Mesothelial cell of epicardium (in vitro differentiated cells): ENCODE measurements at places on chromosomes 2 and 18.

DNA sequence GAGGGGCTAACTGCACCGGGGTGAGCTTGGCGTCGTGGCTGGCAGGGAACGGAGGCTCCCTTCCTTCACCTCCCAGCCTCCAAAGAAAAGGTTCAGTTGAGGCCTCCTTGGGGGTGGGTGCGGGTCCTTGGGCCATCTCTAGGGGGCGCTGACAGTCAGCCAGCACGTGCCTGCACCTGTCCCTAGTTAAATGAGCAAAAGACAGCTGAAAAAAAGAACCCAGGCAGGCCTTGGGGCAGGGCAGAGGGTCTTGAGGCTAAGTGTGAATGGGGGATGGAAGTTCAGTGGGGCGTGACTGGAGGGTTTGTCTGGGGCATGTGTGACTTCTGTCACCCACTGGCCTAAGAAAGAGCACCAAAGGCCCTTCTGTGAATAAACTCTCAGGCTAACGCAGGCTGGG is 56.4 kb downstream of the ZFP36L2 start:
- H3K4me3 ChIP-seq: no peak overlapping the region
- H3K27me3 ChIP-seq: no peaks in the 10 kb centered on the region
- no peaks in the 10 kb centered on the region for H3K36me3 ChIP-seq
- no peak for DNase-seq

- no peaks in the 10 kb centered on the region for H3K4me1 ChIP-seq
- H3K27ac ChIP-seq: no peak overlapping the region
- no peaks in the 10 kb centered on the region for H3K27me3 ChIP-seq
- no peak overlapping the region for H3K4me3 ChIP-seq
- peaks cover 36% of the 10 kb centered on the region for H3K36me3 ChIP-seq
- no peak for DNase-seq
Observed at GRCh38 chr2:217890445-217890844, 112.3 kb downstream of the TNS1 start.

DNA sequence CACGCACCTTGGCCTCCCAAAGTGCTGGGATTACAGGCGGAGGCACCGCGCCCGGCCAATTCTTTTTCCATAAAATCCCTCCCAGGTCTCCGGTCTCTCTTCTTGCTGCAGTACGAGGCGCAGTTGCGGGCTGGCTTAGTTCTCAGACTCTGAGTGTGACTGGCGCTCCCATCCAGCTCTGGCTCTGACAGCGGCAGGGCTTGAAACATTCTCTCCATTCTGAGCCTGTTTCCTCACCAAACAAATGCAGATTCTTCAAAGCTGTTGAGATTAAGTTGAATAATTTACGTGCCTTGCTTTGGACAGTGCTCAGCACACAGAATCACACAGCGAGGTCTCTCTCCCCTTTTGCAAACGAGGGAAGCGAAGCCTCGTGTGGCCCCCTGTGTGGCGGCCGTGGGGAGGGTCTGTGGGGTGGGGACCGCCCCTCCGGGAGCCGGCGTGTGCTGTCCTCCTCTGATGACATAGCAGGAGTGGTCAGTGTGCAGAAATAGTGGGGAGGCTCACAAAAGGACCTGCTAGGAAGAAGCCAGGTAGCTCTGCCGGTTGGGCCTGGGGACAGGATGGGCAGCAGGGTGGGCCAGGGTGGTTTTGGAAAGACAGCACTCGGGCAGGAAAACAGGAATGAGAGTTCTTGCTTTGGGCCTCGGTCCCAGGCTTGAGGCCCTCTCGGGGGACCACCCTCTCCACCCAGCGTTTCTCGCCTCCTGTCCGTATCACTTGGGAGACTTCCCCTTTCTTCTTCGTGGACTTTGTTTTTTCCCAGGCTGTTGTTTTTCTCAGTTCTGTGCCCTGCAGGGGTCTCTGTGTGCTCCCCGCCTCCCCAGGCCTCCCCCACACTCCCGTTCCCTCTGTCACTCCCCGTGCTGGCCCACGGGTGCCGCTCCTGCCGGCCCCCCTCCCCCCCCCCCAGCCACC is 75.0 kb downstream of the KCNG2 start:
- peaks cover 7% of the 10 kb centered on the region for H3K27me3 ChIP-seq
- H3K4me1 ChIP-seq: peaks cover 2% of the 10 kb centered on the region
- H3K27ac ChIP-seq: no peak overlapping the region
- no peak overlapping the region for H3K4me3 ChIP-seq
- no peak for DNase-seq

DNA sequence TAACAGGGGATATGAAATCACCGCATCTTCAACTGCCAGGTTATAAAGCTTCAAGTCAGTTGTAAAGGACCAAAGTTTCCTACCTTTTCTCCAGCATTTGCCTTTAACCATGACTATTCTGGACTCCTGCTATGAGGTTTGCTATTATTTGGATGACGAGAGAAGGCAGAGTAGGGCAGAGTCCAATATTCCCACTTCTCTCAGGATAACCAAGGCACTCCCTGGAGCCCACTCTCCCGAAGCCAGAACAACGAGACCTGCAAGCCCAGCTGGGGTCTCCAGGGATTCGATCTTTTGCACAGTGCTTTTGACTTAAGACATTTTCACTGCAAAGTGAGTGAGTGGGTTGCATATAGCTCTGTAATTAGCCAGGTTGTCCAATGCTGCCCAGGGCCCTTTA is 77.1 kb upstream of the ZNF397 start:
- H3K4me3 ChIP-seq: no peak overlapping the region
- DNase-seq: no peak
- peaks cover 6% of the 10 kb centered on the region for H3K27me3 ChIP-seq
- H3K36me3 ChIP-seq: no peaks in the 10 kb centered on the region
- H3K27ac ChIP-seq: no peak overlapping the region

DNA sequence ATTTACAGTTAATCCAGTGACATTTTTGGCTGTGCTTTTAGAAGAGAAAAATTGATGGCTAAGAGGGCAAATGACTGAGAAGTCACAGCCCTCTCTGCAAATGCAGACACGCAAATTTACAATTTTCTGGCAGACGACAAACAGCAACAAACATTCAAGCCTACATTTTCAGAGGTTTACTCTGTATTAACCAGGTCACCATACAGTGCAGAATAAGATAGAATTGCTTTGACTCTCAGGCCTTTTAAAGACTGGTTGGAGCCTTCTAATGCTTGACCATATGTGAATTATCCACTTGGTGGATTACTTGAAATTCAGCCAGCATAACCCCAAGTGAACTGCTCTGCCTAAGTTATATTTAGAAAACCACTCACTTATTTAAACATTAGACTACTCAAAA is 280.9 kb upstream of the STON1 start:
- H3K4me1 ChIP-seq: peaks cover 11% of the 10 kb centered on the region
- H3K27ac ChIP-seq: peak overlapping the region; percentile 65
- H3K4me3 ChIP-seq: no peak overlapping the region
- H3K27me3 ChIP-seq: no peaks in the 10 kb centered on the region

- H3K36me3 ChIP-seq: no peaks in the 10 kb centered on the region
- no peak overlapping the region for H3K4me3 ChIP-seq
- H3K4me1 ChIP-seq: peaks cover 9% of the 10 kb centered on the region
- H3K27me3 ChIP-seq: peaks cover 4% of the 10 kb centered on the region
- no peak for DNase-seq
Observed at GRCh38 chr2:152047824-152048471, 50.9 kb downstream of the CACNB4 start.

GRCh38 chr2:197500503-197501131 is 438 bp downstream of the HSPE1 start:
- H3K4me3 ChIP-seq: peak overlapping the region; percentile 95
- no peak for DNase-seq
- peaks cover 46% of the 10 kb centered on the region for H3K4me1 ChIP-seq
- peaks cover 25% of the 10 kb centered on the region for H3K36me3 ChIP-seq
- peak overlapping the region; percentile 95 for H3K27ac ChIP-seq

GRCh38 chr2:19982268-19982667 is 7.6 kb downstream of the WDR35 start:
- no peaks in the 10 kb centered on the region for H3K27me3 ChIP-seq
- H3K4me1 ChIP-seq: peaks cover 5% of the 10 kb centered on the region
- DNase-seq: no peak
- H3K36me3 ChIP-seq: peaks cover 21% of the 10 kb centered on the region
- H3K4me3 ChIP-seq: no peak overlapping the region

DNA sequence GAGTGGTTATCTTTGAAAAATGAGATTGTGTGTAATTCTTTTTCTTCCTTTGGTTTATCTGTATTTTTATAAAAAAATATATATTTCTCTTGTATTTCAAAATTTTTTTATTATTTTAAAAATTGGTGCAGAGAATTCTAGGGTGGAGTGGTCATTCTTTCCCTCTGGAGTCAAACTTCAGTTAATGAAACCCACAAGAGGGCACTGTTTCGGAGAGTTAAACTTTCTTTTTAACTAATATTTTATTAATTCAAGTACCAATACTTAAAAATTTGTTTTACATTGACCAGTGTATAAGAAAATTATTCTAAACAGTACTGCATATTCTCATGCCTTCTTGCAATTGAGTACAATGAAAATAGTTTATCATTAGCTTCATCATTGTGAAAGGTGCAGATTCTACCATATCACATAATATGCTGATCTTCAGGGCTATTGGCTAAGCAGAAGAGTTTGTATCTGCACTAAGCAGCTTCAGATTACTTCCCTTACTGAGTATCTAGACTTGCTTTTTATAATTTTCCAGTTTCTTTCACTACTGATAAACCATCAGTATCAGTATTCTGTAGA is 50.1 kb downstream of the HS1BP3 start:
- no peak overlapping the region for H3K4me3 ChIP-seq
- DNase-seq: no peak
- H3K4me1 ChIP-seq: peaks cover 20% of the 10 kb centered on the region
- H3K27me3 ChIP-seq: no peaks in the 10 kb centered on the region
- H3K36me3 ChIP-seq: no peaks in the 10 kb centered on the region
